ENCODE measurements at places on chromosomes 12 and 14.

DNA sequence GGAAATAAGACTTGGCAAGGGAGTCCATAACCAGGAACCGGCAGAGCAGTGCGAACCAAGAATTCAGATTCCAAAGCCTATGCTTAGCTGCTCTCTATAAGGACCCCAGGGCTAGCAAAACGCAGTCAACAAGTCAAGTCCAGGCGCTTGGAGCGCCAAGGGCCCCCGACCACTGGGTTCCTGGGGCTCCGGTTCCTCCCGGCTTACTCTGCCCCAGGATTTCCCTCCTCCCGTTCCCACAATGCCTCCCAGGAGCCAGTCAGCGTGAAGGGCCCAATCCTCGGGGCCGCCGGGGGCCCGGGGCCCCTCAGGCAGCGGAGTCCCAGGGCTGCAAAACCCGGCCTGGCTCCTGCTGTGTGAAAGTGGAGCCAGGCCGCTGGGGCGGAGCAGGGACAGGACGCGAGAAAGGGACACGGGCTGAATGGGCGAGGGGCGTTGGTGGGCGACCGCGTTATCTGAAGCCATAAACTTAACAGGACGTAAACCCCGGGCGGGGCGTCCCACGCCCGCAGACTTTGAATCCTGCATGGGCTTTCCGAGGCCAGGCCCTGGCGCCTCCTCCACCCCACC is 1.5 kb downstream of the KRT8 start:
- peak; percentile 52 for DNase-seq

DNA sequence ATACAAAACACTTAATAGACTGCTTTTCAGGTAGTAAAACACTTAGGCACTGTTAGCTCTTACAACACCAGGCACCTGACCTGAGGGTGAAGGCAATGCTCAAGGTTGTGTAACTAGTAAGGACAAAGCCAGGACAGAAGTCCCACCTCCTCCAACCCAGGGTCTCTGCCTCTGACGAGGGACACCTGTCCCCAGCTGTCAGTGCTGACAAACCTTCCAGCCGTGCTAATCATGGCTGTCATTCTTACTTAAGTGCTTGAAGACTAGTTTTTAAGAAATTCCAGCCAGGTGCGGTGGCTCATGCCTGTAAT is 62.5 kb upstream of the MAX start:
- no peak for DNase-seq

DNA sequence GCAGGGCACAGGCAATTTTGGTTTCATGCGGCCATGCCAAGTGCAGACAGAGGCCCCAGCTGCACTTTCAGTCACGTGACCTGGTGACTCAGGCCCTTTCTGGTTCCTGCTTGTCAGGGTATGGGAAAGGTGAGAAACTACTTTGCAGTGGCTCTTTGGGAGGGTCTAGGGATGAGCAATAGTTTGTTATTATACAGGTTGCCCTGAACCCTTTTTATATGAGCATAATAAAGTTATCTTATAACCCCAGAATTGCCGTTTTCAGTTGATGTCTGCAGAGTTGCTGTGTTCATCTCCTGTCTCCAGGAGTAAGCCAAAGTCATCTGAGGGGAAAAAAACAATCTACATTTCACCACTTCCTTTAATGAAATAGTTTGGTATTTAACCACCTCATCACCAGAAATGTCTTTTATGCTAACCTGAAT is 30.9 kb upstream of the EMP1 start:
- no peak for DNase-seq

- DNase-seq, result no peak
Measured at GRCh38 chr12:18483698-18484325, 222.5 kb downstream of the PIK3C2G start.

- no peak for DNase-seq
Measured at GRCh38 chr12:45268672-45269411, 52.9 kb downstream of the ANO6 start.

- DNase-seq, result no peak
Measured at GRCh38 chr14:71621980-71622605, 310.1 kb upstream of the RGS6 start.

DNA sequence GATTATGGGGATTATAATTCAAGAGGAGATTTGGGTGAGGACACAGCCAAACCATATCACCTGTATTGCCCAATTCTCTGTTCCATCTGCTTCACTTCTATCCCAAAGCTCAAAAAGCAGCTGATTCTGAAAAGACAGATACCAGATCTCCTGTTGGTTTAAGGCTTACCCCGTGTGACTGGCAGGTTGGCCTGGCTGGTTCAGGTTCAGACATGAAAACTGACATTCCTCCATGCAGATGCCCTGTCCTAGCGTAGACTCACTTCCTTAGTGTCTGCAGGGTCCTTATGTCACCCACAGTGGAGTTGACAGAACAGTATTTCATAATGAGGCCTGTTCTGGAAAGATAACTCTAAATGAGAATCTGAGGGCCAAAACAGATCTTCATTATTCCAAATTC is 61.1 kb upstream of the FLRT2 start:
- DNase-seq, result no peak

All from GM19239 (cell line).